Germinal center (tissue), 1 donor: ENCODE measurements at places on chromosomes 6 and 20.

DNA sequence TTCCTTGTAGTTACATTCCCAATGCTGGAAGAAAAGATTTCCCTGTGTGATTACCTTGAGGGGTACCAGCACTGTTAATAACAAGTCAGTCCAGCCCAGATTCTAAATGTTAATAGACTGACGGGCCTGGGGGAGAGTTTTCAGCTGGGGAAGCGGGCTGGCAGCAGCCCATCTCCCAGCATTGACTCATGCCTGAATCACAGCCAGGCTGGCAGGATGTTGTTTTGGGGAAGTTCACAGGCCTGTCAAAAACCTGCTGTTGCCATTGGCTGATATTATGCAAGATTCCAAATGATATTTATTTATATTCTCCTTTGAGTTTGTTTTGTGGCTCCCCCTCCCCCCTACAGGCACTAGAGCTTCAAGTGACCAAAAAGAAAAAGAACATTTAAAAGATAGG lies 213.9 kb upstream of the CNR1 start:
- no peak for DNase-seq

GRCh38 chr6:109897025-109897424 lies 81.1 kb upstream of the GPR6 start:
- no peak for DNase-seq

DNA sequence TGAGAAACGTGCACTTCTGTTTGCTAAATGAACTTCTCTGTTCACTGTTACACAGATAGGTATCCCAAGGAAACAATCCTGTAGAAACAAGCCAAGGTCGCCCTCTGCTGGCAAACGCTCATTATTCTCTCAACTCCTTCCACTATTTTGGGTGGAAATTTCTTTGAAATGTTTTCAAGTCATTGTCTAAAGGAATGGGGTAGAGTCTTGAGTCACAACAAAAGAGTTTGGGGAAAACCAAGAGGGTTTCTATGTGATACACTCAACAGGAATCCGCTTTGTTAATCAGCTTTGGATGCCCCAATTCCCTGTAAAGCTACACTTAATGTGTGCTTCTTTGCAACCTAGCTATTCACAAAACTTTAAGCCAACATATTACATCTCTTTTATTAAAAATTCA lies 4.6 kb upstream of the RAE1 start:
- peak; percentile 41 for DNase-seq

GRCh38 chr6:164184410-164184809 lies 769.9 kb downstream of the QKI start:
- DNase-seq, result no peak

DNA sequence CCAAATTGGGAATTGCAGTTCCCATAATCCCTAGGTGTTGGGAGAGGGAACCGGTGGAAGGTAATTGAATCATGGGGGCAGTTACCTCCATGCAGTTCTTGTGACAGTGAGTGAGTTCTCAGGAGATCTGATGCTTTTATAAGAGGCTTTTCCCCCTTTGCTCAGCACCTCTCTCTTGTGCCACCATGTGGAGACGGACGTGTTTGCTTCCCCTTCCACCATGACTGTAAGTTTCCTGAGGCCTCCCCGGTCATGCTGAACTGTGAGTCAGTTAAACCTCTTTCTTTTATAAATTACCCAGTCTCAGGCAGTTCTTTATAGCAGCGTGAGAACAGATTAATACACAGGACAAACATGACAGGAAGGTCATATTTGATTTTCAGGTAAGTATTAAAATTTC lies 25.3 kb upstream of the HECA start:
- DNase-seq, result no peak

DNA sequence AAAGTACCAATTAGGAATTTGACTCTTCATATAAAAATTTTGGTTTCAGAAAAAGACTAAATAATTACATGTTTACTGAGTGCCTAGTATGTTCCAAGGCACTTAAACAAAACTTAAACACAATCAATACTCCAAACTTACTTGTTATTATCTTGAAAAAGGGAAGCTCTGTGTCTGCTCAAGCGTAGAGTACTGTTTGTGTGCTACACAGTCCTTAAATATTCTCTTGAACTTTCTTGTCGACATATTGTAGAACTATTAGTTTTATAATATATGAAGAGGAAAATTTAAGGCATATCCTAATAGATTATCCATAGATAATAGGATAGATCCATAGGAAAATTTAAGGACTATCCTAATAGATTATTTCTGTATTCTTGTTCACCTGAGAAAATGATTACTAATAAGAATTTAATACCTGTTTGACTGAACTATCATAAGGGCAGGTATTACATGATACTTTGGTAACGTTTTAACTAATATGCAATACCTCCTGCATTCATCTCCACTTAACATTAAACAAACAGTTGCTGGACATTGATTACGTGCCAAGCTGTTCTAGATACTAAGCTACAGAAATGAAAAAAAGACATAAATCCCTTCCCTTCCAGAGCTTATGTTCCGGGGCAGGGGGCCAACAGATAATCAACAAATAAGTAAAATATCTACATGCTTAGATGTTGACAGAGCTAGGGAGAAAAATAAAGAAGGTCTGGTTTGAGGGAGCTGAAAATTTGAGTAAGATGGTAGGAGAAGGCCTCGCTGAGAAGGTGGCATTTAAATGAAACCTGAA lies 115.2 kb upstream of the BCLAF1 start:
- DNase-seq, result no peak

DNA sequence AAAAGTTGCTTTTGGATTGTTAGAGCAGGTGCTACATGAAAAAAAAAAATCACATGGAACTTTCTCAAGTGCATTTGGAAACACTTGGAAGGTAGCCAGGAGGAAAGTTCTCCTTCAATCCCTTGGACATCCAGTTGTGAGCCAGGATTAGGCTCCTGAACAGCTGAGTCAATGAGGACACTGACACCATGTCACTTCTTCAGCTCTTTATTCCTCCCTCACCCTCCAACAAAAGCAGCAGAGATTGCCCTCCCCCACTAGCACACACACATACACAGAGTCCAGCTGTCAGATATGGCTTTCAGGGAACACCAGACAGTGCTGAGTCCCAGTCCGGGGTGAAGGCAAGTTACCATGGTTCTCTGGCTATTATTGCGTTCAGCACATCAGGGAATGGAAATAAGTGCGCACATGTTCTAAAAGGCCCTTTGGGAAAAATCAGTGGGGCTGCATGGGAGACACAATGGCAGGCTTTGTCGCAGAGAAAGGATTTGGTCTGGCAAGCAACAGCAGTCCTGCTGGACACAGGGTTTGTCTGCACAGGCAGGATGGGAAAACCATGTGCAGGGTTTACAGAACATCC lies 124.7 kb upstream of the MARCKS start:
- no peak for DNase-seq

GRCh38 chr6:38269461-38270172 lies 370.1 kb downstream of the BTBD9 start:
- no peak for DNase-seq

DNA sequence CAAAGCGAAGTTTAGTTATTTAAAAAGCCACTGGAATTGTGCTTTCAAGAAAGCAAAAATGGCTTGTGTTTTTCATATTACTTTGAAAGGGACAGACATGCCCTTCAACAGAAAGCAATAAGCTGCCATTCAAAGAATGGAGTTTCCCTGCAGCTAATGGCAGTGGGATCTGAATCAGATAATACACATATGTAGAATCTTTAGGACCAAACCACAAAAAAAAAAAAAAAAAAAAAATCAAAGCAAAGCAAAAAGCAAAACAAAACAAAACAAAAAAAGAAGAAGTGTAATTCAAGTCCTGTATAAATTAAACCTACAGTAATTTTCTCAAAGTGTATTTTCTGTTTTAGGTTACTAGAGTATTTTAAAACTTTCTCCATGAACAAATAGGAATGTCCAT lies 63.6 kb upstream of the ZNF217 start:
- DNase-seq, result no peak

DNA sequence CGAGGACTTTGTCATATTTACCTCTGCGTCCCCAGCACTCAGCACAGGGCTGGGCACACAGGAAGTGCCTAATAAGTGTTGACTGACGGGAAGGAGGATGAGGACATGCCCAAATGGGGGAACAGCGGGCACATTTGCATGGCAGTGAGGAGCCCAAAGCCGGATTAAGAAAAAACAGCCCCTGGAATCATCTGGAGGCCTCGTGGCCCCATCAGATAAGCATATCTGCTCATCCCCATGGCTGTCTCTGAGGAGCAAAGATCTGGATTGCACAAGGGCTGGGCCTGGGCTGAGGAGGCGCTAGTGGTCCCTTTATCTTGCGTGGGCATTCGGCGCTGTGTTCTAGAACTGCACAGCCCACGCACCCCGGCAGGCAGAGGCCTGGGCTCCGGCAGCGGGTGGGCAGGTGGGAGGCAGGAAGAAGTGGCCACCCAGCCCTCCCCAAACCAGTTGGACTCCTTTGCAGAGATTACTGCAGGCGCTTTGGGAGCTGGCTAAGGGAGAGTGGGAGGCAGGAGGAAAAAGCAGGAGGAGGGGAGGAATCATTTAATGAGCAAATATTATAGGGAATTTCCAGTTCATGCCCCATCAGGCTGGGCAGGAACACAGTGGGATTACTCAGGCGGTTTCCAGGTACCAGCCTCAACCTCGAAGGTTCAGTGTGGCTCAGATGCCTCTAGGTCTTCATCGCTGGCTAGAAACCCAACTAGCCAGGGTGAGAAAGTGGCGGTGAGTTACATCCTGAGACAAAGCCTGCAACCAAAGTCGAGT lies 108.1 kb downstream of the CEBPB start:
- no peak for DNase-seq

DNA sequence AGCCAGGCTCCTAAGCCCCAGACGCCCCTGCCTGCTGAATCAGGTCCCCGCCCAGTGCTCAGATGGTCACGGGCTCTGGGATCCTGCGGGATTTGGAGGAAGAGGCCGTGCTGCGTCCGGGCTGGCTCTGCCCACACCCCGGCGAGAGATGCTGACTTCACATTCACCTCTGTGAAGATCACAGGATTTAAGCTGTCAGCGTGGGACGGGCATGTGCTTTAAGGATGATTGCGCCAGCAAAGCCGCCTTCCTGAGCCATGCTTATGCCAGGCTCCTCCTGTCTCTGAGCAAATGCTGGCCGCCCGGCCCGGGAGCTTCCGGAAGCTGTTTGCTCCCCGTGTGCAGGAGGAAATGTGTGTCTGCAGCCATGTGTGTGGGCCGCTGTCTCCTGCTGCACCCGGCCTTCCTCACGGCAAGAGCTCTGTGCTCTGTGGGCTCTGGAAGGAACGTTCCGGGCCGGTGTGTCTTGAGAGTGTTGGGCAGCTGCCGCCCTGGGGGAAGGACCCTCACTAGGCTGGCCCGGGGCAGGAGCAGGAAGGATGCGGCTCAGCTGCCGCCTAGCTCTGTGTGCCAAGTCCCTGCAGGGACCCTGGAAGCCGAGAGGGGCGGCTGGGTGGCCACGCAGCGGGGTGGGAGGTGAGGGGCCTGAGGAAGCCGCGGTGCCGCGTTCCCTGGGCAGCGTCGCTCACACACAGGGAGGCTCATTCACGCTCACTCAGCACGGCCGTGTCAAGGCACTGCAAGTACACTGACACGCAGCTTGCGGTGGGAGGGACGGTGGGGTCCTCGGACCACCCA lies 19.0 kb upstream of the BHLHE23 start:
- DNase-seq, result no peak
